NCI-H2081 (cell line): ENCODE measurements at places on chromosomes 1 and 21.

- DNase-seq: peak; percentile 18
Measured at GRCh38 chr21:43611598-43612369, 47.5 kb downstream of the HSF2BP start.

- no peak for DNase-seq
Measured at GRCh38 chr1:35577071-35577998, 4.2 kb downstream of the TFAP2E start.

- no peak for DNase-seq
Measured at GRCh38 chr1:115925467-115925866, 50.8 kb upstream of the SLC22A15 start.

DNA sequence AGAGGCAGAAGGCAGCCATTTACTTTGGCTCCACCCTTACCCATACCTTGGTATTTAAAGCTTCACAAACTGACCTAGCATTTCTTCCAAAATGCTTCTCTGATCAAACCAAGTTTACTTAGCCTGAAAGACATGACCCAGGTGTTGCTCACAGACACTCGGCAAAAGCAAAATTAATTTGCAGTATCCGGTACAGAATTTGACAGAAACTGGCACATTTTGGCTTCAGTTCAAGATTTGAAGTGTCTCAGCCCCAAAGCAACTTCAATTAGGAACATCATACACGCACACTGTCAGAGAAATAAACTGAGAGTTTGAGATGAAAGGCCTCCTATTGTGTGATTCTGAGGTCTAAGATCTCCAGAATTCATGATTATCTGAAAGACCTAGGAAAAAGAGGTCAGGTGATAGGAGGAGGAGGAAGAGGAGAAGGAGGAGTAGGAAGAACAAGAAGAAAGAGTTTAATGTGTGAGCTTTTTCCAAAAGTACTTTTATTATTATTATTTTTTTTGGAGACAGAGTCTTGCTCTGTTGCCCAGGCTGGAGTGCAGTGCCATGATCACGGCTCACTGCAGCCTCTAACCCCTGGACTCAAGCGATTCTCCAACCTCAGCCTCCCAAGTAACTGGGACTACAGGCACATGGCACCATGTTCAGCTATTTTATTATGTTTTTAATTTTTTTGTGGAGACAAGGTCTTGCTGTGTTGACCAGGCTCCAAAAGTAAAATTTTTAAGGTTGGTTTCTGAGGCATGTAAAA is 143.6 kb downstream of the SLC45A1 start:
- DNase-seq: peak; percentile 19

GRCh38 chr1:21623410-21623961 is 45.7 kb downstream of the RAP1GAP start:
- DNase-seq: peak; percentile 24

- DNase-seq: no peak
Measured at GRCh38 chr1:223709598-223709997, 2.7 kb upstream of the CAPN2 start.

DNA sequence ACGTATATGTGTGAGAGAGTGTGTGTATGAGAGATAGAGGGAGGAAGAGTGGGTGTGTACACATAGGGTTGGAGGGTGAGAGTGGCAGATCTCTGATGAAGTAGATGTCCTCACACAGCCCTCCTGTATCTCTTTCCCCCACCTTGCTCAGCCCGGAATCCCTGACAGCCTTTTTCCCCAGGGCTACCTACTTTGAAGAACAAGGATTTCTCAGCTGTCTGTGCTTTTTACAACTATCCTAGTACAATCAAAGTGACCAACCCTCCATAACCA is 29.1 kb upstream of the CADM3 start:
- no peak for DNase-seq

DNA sequence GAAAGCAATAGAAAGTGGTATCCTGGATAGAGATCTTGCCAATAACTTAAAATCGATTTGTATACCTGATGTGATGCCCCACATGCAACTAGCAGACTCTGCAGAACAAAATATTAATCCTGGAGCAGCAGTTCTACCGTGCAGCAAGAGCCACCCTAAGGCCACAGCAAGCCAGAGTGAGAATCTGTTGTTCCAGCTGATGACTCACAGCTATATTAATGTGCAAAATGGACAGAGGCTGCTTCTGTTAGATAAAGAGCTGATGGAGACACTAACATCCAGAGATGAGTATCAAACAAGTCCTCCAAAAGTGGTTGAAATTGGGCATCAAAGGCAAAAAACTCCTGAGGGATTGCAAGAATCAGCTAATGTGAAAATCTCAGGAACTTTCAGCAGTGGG is 127.8 kb downstream of the MACF1 start:
- no peak for DNase-seq

GRCh38 chr1:233333086-233333485 is 5.6 kb downstream of the MAP3K21 start:
- no peak for DNase-seq

GRCh38 chr1:6638226-6638625 is 13.6 kb downstream of the THAP3 start:
- DNase-seq: no peak

DNA sequence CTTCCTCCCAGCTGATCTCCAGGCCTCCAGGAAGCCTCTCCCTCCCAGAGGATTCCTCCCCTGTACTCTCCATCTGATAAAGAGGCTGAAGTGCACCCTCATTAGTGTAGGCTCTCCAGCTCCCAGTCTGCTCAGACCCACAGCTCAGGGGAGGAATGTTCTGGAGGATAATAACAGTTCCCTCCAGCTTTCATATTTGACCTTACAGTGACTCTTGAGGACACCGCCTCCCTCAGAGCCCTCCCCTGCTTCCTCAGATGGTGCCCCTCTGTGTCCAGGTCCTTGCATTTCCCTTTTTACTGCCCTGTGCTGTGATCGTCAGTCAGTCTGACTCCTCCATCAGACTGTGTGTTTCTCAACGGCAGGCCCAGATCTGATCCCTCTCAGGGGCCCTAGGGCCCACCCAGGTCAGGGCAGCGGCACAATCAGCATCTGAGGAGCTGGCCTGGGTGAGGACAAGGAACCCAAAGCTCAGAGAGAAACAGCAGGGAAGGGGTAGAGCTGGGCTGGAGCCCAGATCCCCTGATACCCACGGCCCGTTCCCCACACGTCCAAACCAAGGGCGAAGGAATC is 1.1 kb upstream of the SHISAL2A start:
- DNase-seq: no peak

DNA sequence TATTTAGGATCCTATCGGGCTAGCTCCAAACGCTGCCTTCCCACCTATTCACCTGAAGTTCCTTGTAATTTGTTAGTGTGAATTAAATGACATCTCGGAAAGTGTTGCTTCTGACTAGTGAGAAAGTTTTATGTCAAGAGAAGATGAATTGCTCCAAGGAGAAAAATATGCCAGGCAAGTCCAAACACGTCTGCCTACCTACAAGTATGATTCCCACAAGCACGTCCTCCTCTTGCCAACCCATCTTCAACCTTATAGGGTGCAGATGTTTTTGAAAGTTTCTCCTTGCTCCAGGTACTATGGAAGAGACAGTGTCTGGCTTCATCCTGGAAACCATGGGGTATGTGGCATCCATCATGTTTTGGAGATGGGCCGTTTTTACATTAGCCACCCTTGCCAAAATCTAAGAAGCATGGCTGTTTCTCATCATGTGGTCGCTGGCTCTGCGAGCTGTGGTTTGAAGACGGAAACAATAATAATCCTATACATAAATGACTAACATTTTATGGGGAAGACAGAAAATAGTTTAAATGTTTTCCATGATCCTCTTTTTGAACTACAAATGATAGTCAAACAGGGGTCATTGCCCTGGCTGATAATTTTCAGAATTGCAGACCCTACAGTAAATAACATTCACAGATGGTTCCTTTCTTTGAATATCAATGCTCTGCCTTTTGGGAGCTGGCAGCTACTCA is 505.8 kb downstream of the SMYD3 start:
- DNase-seq: no peak

- peak; percentile 63 for DNase-seq
Measured at GRCh38 chr1:31412732-31413404, at the start of gene SERINC2. SERINC2 (plus strand) TSS chr1:31413213; CDS start chr1:31413266, 53 bp downstream.

- peak; percentile 21 for DNase-seq
Measured at GRCh38 chr1:25820247-25821111, 725 bp downstream of the MTFR1L start.
